Heart right ventricle (tissue), 16 donors: ENCODE measurements at places on chromosomes 7 and 10.

GRCh38 chr10:75019370-75019769, 92.1 kb upstream of the SAMD8 start:
- DNase-seq = no peak

GRCh38 chr7:140053812-140054539, 8.8 kb downstream of the PARP12 start:
- no peak for DNase-seq

- DNase-seq = no peak
These were observed 190.2 kb downstream of the SORCS3 start for GRCh38 chr10:104831272-104831671.

GRCh38 chr7:22787951-22788350, 34.7 kb downstream of the TOMM7 start:
- DNase-seq = no peak

DNA sequence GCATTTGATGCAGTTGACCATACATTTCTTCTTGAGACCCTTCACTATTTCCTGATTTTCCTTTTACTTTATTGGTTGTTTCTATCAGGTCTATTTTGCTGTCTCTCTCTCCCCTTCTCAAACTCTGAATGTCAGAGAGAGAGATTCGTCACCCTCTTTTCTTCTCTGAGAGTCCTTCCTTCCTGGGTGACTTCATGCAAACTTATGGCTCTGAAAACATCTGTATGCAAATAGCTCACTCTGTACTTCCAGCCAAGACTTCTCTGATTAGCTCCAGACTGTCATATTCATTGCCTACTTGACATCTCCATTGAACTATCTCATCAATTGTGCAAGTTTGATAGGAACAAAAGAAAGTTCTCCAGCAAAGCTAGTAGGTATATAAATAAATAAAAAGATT, 191.7 kb upstream of the KLF6 start:
- no peak for DNase-seq

- DNase-seq = no peak
These were observed 75.1 kb downstream of the DGKI start for GRCh38 chr7:137771679-137772078.

- peak; percentile 47 for DNase-seq
These were observed 165.5 kb downstream of the MDFIC start for GRCh38 chr7:115087437-115087836.

GRCh38 chr10:82071231-82071630, 196.2 kb downstream of the NRG3 start:
- DNase-seq = no peak

DNA sequence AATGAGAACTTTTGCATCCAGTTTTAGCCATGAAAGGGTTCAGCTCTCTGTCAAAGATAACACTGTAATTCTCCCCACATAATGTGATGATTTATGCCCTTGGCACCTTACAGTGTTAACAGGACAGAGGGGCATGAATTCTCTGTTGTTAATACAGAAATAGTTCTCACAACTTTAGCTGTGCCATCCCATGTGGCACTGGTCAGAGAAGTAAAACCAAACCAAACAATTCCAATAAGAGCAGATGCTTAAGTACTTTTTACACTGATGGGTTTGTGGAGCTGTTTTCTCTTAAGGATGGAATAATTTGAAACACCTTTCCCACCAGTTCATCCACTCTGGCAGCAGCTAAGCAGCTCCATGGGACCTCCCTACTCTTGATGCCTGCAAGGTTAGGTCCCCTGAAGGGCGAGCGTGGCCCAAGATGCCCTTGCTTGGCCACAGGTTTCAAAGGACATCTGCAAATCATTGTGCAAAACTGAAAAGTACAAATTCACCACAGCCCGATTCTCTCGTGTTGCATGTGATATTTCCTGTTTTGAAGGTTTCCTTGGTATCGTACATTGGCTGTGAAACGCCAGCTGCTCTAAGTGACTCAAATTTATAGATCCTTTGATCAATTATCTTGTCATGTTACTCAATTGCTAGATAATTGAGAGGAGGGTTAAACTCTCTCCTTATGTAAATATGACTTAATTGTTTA, 82.5 kb upstream of the CREB5 start:
- DNase-seq = no peak

DNA sequence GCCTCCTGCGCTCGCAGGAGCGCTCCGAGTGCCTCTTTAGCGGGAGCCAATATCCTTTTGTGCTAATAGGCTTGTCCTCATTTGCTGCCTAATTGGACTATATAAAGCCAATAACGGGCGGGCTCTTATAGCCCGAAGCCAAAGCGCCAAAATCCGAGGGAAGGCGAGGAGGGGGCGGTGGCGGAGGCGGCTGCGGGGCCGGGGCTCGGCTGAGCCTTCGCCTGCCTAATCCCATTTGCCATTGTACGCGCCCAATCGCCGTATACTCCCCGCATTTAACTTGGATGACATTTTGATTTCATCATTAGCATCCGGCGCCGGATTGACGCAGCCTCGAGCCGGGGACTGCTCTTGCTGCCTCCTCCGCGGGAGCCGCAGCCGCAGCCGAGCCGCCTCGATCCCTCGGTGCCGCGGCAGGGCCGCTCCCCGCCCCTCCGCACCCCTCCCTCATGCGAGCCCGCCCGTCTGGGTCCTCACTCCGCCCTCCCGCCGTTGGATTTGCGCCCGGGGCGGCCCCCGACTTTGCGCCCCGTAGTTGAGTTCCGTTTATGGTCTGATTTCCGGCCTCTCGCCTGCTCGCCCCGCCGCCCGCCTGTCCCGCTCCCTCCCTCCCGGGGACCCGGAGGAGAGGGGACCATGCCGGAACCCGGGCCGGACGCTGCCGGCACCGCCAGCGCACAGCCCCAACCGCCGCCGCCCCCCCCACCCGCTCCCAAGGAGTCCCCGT, at the start of gene HMX3:
Gene HMX3 (plus strand): TSS at position 556 of the 727 bp plus-strand sequence. CDS start 81 bp downstream, at position 637.
- DNase-seq = no peak

DNA sequence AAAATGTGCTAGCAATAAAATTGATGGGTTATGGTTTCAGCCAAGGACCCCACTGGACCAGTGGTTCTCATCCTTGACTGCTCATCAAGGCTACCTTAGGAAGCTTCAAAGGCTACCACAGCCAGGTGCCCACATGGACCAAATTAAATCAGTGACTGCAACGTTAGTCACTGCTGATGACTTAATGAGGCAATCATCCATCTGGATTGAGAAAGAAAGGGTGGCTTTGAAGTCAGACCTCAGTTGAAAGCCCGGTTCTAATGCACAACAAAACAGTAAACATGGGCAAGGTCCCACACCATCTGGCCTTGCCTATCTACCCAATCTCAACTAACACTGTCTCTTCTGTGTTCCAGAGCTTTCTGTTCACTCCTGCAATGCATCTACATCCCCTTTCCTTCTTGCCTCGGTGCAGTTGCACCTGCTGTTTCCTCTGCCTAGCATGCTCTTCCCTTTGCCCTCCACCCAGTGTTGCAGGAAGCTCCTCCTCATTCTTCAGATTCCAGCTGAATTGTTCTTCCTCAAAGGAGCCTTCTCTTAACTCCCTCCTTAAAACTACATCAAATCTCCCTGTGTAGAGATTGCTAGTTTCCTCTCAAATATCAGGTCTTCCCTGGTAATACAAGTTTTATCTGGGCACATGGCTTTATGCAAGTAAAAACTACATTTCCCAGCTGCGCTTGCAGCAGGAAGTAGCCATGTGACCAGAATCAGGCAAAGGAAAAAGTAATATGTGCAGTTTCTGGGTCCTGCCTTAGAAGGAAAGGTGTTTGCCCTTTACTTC, 10.3 kb upstream of the KCNK18 start:
- no peak for DNase-seq

DNA sequence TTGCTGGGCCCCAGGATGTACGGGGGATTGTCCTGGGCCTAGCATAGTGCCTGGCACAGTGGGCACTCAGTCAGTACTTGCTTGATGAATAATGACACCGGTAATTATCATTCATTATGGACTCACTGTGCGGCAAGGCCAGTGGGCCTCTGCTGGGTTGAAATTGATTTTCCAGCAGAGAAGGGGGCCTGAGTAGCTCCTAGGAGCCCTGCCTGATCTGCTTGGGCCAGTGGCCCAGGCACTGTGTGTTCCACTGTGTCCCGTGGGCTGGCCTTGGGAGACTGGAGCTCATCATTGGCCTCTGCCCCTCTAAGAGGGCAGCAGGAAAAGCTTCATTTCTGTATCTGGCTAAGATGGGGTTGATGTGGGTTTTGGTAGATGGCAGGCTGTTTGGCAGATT, 1.4 kb downstream of the CHST3 start:
- no peak for DNase-seq

DNA sequence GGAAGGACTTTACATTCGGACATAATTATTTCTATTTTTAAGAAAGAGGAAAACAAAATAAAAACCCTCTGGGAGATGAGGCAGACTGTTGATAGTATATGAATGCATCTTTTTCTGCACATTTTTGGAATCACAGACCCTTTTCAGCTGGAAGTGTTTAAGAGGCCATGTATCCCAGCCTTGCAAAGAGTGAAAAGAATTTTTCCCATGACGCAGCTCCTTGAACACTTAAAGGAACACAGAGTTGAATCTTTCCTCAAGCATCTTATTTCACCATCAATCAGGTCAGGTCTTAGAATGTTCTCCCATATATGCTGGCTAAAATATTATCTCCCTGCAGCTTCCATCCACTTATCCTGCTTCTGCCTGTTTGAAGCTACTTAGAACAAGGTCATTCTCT, 45.9 kb upstream of the PAPSS2 start:
- DNase-seq = no peak

DNA sequence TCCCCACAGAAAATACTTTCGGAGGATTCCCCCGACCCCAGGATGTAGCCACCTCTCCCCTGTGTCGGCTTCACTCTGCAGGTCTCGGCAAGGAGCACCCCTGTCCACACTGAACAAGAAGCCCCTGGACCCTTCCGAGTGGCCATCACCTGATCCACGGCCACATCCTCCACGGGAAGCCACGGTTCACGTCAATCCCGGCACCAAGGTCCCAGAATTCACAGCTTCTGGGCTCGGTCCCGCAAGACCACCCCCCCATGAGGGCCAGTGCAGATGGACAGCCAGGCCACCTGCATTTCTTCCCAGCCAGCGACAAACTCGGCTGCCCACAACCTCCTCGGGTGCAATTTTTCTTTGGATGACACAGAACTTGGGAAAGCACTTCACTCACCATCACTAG, 199.6 kb downstream of the PTPRN2 start:
- no peak for DNase-seq

DNA sequence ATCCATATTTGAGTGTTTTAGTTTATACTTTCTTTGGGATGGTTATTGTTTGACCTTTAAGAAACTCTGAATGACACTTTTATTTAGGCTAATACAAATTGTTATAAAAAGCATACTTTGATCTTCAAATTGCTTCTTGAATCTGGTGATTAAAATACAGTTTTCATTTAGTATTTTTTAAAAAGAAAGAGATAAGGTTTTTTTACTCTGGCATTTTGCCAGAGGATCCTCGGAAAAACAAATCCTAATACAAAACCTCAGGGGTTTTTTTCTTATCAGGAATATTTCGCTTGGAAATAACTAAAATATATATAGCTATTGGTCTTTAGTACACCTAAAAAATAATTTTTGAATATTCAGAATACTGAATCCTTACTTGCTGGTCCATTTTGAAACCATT, 17.0 kb downstream of the MIOS start:
- no peak for DNase-seq

DNA sequence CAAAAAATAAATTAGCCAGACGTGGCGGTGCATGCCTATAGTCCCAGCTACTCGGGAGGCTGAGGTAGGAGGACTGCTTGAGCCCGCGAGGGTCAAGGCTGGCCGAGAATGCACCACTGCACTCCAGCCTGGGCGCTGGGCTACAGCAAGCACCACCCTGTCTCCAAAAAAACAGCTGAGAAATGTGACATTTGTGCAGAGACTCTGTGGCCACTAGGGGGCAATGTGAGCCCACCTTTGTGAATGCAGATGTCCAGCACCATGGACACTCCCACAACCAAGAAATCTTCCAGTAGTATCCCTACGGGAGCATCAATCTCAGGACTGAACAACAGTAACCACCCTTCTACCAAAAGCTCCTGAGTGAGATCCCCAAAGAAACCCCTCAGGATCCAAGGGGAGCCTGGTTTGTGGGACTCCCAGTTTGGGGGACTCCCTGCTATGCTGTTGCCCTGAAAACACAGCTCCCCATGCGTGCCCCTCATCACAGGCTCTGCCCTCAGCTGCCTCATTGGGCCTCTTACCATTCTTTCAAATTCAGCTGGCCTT, 6.2 kb upstream of the AHCYL2 start:
- peak; percentile 73 for DNase-seq

DNA sequence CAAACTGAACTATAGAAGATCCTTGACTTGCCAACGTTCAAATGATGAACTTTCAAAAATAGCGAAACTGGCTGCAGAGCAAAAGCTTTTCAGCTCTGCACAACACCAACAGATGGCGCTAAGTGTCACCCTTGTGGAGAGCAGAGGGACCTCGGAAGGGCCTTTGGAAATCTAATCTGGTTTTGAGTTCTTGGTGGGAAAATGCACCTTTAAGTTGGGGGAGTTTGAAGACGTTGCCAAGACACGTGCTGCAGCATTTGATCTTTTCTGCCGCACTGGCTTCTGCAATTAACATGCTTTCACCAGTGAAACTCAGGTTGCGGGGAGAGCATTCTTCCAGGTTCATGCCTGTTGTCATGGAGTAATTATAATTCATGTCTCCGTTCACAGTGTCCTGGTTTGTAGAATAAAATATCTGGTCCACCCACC, 26.3 kb upstream of the WDR11 start:
- DNase-seq = no peak

DNA sequence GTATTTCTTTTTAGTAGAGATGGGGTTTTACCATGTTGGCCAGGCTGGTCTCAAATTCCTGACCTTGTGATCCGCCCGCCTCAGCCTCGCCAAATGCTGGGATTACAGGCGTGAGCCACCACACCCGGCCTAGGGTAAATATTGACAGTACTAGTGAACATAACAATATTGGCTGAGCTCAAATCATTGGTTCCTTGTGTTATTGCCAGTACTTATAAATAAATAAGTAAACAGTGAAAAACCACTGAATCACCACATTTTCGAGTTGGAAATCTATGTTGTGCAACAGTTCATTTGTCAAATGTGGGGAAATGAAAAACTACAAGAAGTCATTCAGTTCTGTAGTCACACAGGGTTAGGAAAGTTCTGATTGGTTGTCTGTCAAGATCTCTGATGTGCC, 15.8 kb downstream of the RPP30 start:
- DNase-seq = no peak

- DNase-seq = no peak
These were observed 127.4 kb downstream of the ARL4A start for GRCh38 chr7:12814828-12815227.

DNA sequence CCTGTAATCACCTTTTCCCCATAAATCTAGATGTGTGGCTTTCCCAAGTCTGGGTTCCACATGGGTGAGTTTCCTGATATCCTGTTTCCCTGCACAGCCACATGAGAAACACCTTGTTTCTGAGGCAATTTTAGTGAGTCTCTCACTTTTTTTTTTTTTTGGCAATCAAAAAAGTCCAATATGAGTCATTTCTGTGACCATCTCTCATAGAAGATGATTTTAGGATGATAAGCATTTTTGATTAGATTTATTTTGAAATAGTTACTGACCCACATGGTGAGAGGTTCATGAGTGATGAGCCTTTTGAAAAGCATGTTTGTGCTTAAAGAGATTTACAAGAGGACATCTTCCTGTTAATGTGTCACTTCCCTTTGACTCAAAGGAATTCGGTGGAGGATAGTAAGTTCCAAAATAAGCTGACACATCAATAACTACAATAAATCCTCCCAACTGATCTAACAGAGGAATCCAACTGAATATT, 464.0 kb downstream of the INHBA start:
- no peak for DNase-seq
